ENCODE measurements at places on chromosomes 11 and 22. TPM values are rescaled to one million over a fixed set of nuclear protein-coding genes. Genes with fewer than 3 reads are reported as not detected.

OSM gene
- total RNA-seq = 1.1 TPM

OR4S2 gene
- not detected for total RNA-seq

SAA4 gene
- 0.62 TPM for total RNA-seq

TMEM45B gene
- total RNA-seq = 13.8 TPM

MS4A10 gene
- total RNA-seq = not detected

PANX2 gene
- 2.5 TPM for total RNA-seq

PYGM gene
- total RNA-seq = 2.6 TPM

GRM5 gene
- 0.21 TPM for total RNA-seq

HSD17B12 gene
- 101 TPM for total RNA-seq

MMP1 gene
- 0.97 TPM for total RNA-seq

SLC25A45 gene
- 13.0 TPM for total RNA-seq

PRG2 gene
- total RNA-seq = not detected

DNA sequence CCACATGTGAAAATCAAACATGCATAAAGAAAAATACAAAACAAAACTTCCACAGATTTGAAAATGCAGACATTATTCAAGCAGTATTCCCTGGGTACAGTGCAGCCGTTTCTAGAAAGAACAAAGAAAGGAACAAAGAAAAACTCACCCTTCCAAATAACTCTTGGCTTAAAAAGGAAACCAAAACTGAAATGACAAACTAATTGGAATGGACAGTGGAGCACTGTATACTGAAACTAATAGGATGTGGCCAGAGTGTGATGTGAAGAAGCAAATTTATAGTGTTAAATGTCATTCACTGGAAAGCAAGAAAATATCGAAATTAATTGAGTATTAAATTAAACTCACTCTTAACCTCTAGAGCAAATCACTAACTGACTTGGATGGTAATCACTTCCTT, 55.4 kb downstream of the QSER1 start:
- no peaks in the 10 kb centered on the region for H3K4me1 ChIP-seq
- no peaks in the 10 kb centered on the region for H3K27me3 ChIP-seq
- no peak for DNase-seq
- no peak overlapping the region for H3K27ac ChIP-seq
- no peaks in the 10 kb centered on the region for H3K36me3 ChIP-seq

- H3K27me3 ChIP-seq = no peaks in the 10 kb centered on the region
- peaks cover 39% of the 10 kb centered on the region for H3K4me1 ChIP-seq
Observed at GRCh38 chr11:14309425-14310192, 49.4 kb downstream of the RRAS2 start.

GRCh38 chr11:105738251-105738650, 128.4 kb downstream of the GRIA4 start:
- H3K27me3 ChIP-seq = no peaks in the 10 kb centered on the region
- no peak overlapping the region for H3K4me3 ChIP-seq
- H3K27ac ChIP-seq = no peak overlapping the region

DNA sequence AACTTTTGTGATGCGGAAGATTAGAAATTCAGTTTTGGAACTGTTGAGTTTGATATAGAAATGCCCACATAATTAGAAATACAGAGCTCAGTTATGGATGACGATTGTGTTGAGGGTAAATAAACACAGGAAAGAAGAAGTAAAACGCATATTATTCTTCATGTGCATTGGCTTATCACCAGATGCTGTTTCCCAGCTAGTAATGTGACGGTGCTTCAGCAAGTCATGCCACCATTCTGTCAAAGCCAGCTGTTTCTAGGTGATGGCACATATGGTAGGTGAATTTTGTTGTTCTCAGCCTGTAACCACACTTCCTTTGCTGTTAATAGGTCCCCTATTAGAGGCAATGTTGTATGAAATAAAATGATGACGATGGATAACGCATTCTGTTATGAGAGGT, 68.9 kb downstream of the C11orf65 start:
- H3K4me3 ChIP-seq = no peak overlapping the region
- H3K36me3 ChIP-seq = no peaks in the 10 kb centered on the region
- no peak for DNase-seq
- H3K4me1 ChIP-seq = no peaks in the 10 kb centered on the region
- H3K27ac ChIP-seq = no peak overlapping the region

DNA sequence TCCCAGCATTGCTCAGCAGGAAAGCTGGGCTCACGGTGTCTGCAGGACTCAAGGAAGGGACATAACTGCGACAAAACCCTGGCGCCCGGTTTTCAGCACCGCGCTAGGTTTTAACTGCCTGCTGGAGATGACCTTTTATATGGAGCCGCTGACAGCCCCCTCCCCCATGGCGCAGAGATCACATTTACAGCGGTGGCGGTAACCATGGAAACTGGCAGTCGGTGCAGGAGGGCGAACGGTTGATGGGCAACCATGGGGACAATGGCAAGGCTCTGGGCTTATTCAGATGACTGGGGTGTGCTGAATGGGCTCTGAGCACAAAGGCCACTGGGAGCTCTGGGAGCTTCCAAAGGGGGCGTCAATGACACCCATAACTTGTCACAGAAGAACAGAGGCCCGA, 37.2 kb downstream of the CELSR1 start:
- no peaks in the 10 kb centered on the region for H3K4me1 ChIP-seq
- H3K27ac ChIP-seq = no peak overlapping the region
- DNase-seq = no peak
- H3K4me3 ChIP-seq = no peak overlapping the region
- H3K27me3 ChIP-seq = peaks cover 7% of the 10 kb centered on the region

- H3K4me3 ChIP-seq = no peak overlapping the region
- H3K27ac ChIP-seq = no peak overlapping the region
- no peak for DNase-seq
Observed at GRCh38 chr11:36110668-36111410, 167.0 kb downstream of the LDLRAD3 start.

- no peak overlapping the region for H3K27ac ChIP-seq
- peak overlapping the region; percentile 44 for H3K4me3 ChIP-seq
- DNase-seq = no peak
- H3K36me3 ChIP-seq = no peaks in the 10 kb centered on the region
- peaks cover 18% of the 10 kb centered on the region for H3K4me1 ChIP-seq
Observed at GRCh38 chr11:64291752-64292459, 804 bp downstream of the KCNK4 start.

DNA sequence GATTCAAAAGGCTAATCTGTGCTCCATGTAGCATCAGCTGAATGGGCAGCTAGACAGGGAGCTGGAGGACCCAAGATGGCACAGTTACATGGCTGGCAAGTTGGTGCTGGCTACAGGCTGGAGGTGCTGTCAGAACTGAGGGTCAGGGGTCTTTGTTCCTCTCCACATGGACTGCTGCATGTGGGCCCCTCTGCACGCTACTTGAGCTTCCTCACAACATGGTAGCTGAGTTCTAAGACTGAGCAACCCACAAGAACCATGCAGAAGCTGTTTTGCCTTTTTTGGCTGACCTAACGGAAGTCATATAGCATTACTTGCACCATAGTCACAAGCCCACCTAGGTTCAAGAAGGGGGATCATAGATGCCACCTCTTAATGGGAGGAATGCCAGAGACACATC, 196.1 kb downstream of the GRIK4 start:
- no peak for DNase-seq
- H3K4me3 ChIP-seq = no peak overlapping the region
- no peaks in the 10 kb centered on the region for H3K36me3 ChIP-seq
- no peak overlapping the region for H3K27ac ChIP-seq
- no peaks in the 10 kb centered on the region for H3K27me3 ChIP-seq
- peaks cover 12% of the 10 kb centered on the region for H3K4me1 ChIP-seq

DNA sequence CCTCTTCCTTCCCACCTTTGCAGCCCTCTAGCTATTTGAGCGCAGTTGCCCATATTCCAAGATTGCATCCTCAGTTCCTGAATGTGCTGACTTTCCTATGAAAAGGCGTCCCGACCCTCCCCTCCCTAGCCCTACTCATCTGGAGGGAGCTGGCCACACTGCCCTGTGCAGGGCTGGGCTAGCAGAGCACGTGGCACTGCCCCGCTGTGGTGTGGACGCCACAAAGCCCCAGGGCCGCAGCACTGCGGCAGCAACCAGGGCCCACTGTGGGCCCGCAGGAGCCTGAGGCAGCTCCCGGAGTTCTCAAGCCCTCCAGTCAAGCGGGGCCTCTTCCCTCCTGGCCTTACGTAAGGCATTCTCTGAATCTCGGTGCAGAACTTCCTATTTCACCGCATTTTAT, 27.6 kb downstream of the B3GAT1 start:
- H3K4me3 ChIP-seq = no peak overlapping the region
- DNase-seq = no peak
- peaks cover 15% of the 10 kb centered on the region for H3K27me3 ChIP-seq
- no peaks in the 10 kb centered on the region for H3K4me1 ChIP-seq
- no peak overlapping the region for H3K27ac ChIP-seq

DNA sequence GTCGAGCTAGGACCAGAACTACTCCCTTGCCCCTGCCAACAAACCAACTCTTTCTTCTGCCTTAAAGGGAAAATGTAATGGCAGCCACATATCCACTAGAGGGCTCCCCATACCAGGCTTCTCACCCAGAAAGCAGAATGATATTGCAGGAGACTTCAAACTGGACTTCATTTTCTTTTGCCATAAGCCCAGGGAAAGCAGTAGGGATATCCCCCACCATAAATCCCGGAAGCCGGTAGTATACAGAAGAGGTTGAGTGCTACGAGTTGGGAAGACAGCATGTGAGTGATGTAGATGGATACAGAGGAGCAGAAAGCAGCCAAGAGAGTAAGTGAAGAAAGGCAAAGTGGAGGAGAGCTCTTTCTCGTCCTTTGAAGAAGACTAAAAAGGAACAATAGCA, 12.1 kb downstream of the PLAAT5 start:
- H3K4me3 ChIP-seq = no peak overlapping the region
- no peaks in the 10 kb centered on the region for H3K27me3 ChIP-seq
- no peaks in the 10 kb centered on the region for H3K4me1 ChIP-seq

- DNase-seq = no peak
- H3K4me1 ChIP-seq = peaks cover 2% of the 10 kb centered on the region
- H3K27ac ChIP-seq = no peak overlapping the region
- no peaks in the 10 kb centered on the region for H3K27me3 ChIP-seq
- H3K36me3 ChIP-seq = no peaks in the 10 kb centered on the region
- H3K4me3 ChIP-seq = no peak overlapping the region
Observed at GRCh38 chr11:88348870-88349269, 11.3 kb upstream of the CTSC start.

GRCh38 chr11:62353841-62354240, 16.6 kb downstream of the ASRGL1 start:
- H3K36me3 ChIP-seq = peaks cover 13% of the 10 kb centered on the region
- H3K27me3 ChIP-seq = peaks cover 6% of the 10 kb centered on the region
- H3K27ac ChIP-seq = no peak overlapping the region
- no peaks in the 10 kb centered on the region for H3K4me1 ChIP-seq
- DNase-seq = no peak

GRCh38 chr11:108302121-108302785, 79.4 kb downstream of the ATM start:
- H3K4me1 ChIP-seq = no peaks in the 10 kb centered on the region
- H3K27ac ChIP-seq = no peak overlapping the region
- no peak overlapping the region for H3K4me3 ChIP-seq
- peaks cover 99% of the 10 kb centered on the region for H3K36me3 ChIP-seq
- H3K27me3 ChIP-seq = no peaks in the 10 kb centered on the region
- no peak for DNase-seq

- no peak overlapping the region for H3K4me3 ChIP-seq
- H3K27ac ChIP-seq = no peak overlapping the region
- no peaks in the 10 kb centered on the region for H3K4me1 ChIP-seq
- no peak for DNase-seq
- H3K36me3 ChIP-seq = peaks cover 62% of the 10 kb centered on the region
Observed at GRCh38 chr11:128790196-128790595, 76.9 kb downstream of the KCNJ1 start.

- H3K27ac ChIP-seq = no peak overlapping the region
- no peak overlapping the region for H3K4me3 ChIP-seq
- no peaks in the 10 kb centered on the region for H3K4me1 ChIP-seq
- H3K27me3 ChIP-seq = no peaks in the 10 kb centered on the region
Observed at GRCh38 chr11:20042045-20042639, 118.1 kb downstream of the DBX1 start.

DNA sequence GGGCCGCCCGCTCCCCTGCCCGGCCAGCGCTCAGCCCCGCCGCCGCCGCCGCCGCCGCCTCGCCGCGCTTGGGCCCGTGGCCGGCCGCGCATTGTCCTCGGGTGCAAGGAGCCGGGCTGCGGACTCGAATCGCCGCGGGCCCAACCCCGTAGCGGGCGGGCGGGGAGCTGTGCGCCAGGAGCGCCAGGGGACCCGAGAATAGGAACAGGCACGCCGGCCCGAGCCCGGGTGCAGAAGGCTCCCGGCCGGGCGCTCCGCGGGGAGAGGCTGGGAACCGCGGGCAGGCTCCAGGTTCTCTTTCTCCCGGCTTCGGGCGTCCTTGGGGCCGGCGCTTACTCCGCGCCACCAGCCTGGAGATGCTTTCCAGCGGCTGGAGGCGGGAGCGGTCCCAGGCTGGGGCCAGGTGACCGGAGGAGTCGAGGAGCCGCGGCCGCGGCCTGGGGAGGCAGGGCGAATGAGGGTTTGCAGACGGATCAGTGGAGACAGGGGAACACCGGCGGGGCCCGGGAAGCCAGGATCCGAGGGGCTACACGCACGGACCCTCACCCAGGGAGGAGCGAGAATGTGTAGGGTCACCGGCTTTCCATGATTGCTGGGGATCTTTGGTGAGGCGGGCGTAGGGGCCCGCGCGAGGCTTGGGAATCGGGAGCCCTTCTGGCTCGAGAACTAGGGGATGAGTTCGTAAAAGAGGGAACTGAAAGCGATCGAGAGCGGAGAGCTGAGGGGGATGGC, 726 bp downstream of the PKNOX2 start:
- H3K36me3 ChIP-seq = no peaks in the 10 kb centered on the region
- H3K4me1 ChIP-seq = peaks cover 26% of the 10 kb centered on the region
- H3K27me3 ChIP-seq = peaks cover 62% of the 10 kb centered on the region
- DNase-seq = no peak

DNA sequence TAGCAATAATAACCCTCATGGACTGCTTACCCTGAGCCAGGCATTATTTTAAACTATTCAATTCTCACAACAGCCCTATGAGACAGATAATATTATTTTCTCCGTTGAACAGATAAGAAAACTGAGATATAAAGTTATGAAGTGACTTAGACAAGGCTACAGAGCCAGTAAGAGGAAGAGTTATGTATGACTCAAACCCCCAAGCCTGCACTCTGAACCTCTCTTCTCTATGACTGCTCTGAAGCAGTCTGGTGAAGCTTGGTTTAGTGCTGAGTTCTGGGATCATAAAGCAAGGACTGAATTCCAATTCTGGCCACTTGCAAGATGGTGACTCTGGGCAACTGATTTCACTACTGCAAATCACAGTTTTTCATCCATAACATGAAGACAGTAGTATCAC, 34.5 kb downstream of the TNKS1BP1 start:
- H3K36me3 ChIP-seq = no peaks in the 10 kb centered on the region
- DNase-seq = no peak
- H3K4me3 ChIP-seq = no peak overlapping the region
- no peak overlapping the region for H3K27ac ChIP-seq
- no peaks in the 10 kb centered on the region for H3K27me3 ChIP-seq
- H3K4me1 ChIP-seq = peaks cover 27% of the 10 kb centered on the region

GRCh38 chr11:69686856-69687255, 11.7 kb upstream of the LTO1 start:
- no peaks in the 10 kb centered on the region for H3K36me3 ChIP-seq
- no peak overlapping the region for H3K4me3 ChIP-seq
- H3K27ac ChIP-seq = no peak overlapping the region
- peaks cover 20% of the 10 kb centered on the region for H3K27me3 ChIP-seq
